ENCODE measurements at places on chromosomes 16 and 17. TPM values are rescaled to one million over a fixed set of nuclear protein-coding genes. Genes with fewer than 3 reads are reported as not detected.

- DNase-seq: no peak
Measured at GRCh38 chr16:9062301-9062700, 29.1 kb upstream of the HAPSTR1 start.

Gene TEX14
- total RNA-seq: not detected

DNA sequence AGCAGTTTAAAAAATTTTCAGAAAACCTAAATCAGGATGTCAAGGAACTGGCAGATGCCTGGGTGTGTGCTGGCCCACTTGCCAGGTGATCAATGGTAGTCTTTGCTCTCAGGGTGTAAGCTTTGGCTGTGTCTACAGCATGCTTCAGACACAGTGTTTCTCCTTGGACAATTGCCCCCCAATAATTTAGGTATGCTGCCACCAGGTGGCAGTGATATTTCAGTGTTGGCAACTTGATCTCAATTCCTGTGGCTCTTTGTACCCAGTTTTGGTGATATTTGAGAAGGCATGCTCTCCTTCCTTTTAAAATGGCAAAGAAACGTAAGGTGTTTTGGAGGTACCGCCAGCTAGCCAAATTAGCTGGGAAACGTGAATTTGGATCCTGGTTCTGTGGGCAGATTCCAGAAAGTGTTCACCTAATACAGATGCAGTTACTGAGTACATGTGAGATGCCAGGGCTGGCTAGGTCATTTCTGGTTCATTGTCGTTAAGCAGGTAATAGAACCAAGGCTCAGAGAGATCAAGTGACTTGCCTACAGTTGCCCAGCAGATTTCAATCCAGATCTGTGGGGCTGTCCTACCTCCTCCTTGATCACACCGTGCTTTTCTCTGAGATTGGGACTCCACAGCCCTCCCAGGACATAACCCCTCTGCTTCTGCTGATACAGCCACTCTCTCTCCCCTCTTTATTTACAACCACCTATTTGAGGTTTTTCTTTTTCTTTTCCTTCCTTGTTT is 155.6 kb upstream of the PLCG2 start:
- peak; percentile 48 for DNase-seq

DNA sequence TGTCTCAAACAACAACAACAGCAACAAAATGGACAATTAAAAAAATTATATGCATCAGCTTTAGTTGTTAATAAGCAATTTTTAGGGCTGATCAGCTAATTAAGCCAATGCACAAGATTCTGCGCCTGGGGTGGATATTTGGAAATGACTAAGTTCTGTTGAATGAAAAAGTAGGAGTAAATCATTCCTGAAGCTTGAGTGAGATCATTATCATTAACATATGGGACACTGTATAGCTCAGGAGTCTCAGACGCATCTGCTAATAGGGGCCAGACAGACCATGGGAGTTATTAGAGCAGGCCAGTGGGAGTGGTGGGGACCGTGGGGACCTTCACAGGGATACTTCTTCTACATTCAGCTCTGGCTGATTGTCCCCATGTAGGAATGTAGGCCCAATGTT is 22.8 kb downstream of the IRX5 start:
- no peak for DNase-seq

- no peak for DNase-seq
Measured at GRCh38 chr16:82010649-82011048, 621 bp downstream of the SDR42E1 start.

Gene SEPTIN12
- not detected for total RNA-seq
